Fibroblast of villous mesenchyme (primary cell): ENCODE measurements at places on chromosomes 5 and 9. TPM values are rescaled to one million over a fixed set of nuclear protein-coding genes. Genes with fewer than 3 reads are reported as not detected.

SLC34A1 gene
- total RNA-seq, result not detected in 2 replicates

NR5A1 gene
- not detected in 2 replicates for total RNA-seq

FAM163B gene
- not detected in 2 replicates for total RNA-seq

SARDH gene
- 5.5 and 6.0 TPM in 2 replicates for total RNA-seq

B4GALT1 gene
- 23.8 and 28.5 TPM in 2 replicates for total RNA-seq

C5 gene
- 2.3 and 3.9 TPM in 2 replicates for total RNA-seq

SOHLH1 gene
- total RNA-seq, result not detected in 2 replicates

PCDHGB6 gene
- total RNA-seq, result 4.2 and 4.3 TPM in 2 replicates

SPOCK1 gene
- 49.0 and 54.8 TPM in 2 replicates for total RNA-seq

IFNE gene
- total RNA-seq, result 1.7 and 2.3 TPM in 2 replicates

CLTB gene
- 86.3 and 118 TPM in 2 replicates for total RNA-seq
